ENCODE measurements at places on chromosomes 16 and 17.
A peak's percentile ranks its signal among the peaks of the same experiment; 100 is the strongest.

DNA sequence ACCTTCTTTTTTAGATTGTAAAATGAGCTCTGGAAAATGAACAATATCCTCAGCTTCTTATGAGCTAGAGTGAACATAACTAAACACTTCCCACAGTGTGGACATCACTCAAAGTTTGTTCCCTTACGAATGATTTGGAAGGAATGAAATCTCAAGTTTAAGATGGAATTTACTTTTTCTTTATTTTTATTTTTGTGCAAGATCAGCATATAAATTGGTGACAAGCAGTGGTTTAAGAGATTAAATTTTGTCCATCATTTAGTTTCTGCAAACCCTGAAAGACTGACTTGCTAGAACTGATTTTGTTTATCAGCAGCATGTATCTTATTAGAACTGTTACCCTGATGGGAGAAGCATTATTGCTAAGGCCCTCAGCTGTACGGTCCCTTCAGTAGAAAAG is 420.1 kb downstream of the CDH8 start:
- no peak for DNase-seq

- DNase-seq: peak; percentile 86
Observed at GRCh38 chr16:75377729-75378386, 55.4 kb downstream of the CFDP1 start.

DNA sequence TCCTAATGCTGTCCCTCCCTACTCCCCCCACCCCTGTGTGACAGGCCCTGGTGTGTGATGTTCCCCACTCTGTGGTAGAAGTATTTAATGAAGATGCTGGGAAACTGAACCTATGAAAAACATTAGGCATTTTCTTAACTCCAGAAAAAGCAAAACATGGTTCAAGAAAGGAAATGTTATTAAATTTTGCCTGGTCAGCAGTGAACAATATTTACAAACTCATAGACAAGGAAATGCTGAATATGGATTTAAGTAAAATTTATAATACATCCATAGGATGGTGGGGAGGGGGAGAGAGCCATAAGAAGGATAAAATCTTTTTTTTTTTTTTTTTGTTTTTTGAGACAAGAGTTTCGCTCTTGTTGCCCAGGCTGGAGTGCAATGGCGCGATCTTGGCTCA is 10.8 kb upstream of the CRYBA1 start:
- DNase-seq: no peak

DNA sequence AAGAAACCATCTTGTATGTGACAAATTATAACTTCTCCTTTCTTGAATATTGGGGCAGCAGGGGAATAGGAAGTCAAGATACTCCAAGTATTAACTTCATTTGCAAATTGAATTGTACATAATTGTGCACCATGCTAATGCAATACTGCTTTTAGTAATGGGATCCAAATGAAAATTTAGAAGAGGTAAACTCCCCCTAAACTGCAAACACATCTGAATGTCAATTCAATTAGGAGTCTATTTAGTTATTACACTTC is 4.5 kb downstream of the STAT5B start:
- no peak for DNase-seq

- no peak for DNase-seq
Observed at GRCh38 chr17:61158376-61158775, 241.3 kb upstream of the TBX2 start.

DNA sequence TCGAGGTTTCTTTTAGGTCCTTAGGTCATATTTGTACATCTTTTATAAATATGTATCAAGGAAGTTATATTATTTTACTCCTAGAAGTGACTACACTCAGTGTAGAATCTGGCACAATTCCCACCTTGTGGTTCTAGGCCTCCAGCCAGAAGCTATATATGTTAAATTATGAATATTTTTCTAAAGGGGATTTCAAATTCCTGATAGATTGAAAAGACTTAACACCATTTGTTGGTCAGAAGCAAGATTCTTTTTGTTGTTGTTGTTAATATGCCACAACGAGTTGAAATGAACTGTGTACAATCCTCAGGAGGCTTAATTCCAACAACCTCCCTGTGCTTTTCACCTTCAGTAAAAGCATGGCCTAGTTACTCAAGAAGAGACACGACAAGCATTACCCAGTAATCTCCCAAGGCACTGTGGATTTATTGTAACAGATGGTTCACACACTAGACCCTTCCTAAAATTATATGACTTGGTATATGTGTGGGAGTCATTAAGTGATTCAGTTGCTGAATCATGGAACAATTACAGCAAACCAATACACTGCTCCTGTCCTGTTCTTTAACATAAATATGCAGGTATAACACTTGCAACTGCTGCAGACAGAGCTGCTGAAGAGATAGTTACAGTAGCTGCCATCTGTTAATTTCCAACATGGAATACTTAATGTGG is 964.4 kb upstream of the GOT2 start:
- DNase-seq: no peak

- DNase-seq: no peak
Observed at GRCh38 chr17:81102352-81102751, 63.0 kb upstream of the PVALEF start.

DNA sequence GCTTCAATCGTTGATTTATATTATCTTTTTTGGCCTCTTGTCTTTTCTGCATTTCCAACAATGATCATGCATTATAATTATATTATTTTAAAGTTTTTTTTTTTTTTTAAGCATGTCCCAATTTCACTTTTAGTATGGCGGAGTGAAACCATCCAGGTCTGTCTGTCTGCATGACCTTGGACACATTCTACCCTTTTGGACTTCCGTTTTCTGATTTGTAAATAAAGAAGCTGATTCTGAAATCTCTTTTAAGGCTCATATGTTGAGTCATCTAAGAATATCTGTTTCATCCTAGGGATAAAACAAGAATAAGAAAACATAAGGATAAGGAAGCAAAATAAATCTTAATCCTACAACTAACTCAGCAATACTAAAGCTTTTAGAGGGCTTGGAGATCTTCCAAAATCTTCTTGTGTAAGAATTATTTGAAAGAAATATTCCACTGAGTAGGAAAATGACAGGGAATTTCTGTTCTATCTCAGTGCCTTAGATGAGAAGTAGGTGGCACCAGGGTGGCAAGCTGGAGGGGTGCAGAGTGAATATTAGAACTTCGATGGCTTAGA is 195.7 kb upstream of the TOX3 start:
- DNase-seq: no peak

- peak; percentile 70 for DNase-seq
Observed at GRCh38 chr17:63838631-63839171, 3.8 kb downstream of the SMARCD2 start.

- DNase-seq: peak; percentile 92
Observed at GRCh38 chr16:56269811-56270684, 78.8 kb downstream of the GNAO1 start.

GRCh38 chr16:72711823-72712222 is 336.1 kb downstream of the ZFHX3 start:
- no peak for DNase-seq

- DNase-seq: no peak
Observed at GRCh38 chr16:50681021-50681885, at the start of gene SNX20. SNX20 (minus strand) TSS chr16:50681312; CDS start chr16:50677526, 3,786 bp downstream.

- DNase-seq: no peak
Observed at GRCh38 chr17:74386386-74386785, 19.1 kb downstream of the GPR142 start.

GRCh38 chr17:38881600-38882191 is 11.8 kb downstream of the LASP1 start:
- peak; percentile 41 for DNase-seq

DNA sequence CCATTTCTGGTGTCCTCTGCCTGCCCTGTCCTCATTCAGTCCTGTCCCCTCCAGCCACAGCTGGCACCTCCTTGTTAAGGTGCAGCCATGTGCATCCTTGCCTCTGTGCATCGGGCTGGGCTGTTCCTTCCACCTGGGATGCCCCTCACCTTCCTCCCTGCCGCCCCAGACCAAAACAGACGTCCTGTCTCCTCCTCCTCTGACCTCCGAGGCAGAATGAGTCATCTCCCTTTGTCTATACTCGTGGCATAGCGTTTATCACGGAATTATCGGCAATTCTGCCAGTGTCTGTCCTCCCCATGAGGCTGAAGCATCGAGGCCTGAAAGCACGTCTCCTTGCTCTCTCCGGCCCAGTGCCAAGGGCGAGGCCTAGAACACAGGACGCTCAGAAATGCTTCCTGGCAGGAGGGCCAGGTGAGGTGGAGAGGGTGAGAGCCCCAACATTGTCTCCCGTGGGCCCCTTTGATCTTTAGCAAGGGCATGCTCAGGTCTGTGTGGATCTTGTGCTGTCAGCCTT is 4.6 kb downstream of the RAI1 start:
- DNase-seq: peak; percentile 72

- no peak for DNase-seq
Observed at GRCh38 chr17:2178798-2179501, 124.0 kb downstream of the HIC1 start.

Measured in AG08395 (cell line).